ENCODE measurements at places on chromosomes 12 and 14. TPM values are rescaled to one million over a fixed set of nuclear protein-coding genes. Genes with fewer than 3 reads are reported as not detected.

DNA sequence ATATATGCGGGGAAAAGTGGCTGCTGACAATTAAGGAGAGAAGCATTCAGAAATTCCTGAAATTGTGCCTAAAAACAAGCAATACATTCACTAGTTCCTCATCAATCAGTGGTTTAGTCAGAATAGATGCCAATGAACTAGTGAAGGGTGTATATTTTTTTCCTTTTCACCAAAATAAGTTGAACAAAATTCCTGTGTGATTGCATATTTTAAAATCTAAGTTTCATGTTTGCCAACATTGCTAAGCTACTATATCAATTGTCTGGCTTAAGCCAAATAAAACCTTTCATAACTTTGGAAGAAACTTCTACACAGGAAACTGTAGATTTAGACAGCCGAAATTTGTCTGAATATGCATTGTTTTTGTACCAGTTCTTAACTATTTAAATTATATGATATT, 8.7 kb downstream of the PRKD1 start:
- DNase-seq, result no peak

DNA sequence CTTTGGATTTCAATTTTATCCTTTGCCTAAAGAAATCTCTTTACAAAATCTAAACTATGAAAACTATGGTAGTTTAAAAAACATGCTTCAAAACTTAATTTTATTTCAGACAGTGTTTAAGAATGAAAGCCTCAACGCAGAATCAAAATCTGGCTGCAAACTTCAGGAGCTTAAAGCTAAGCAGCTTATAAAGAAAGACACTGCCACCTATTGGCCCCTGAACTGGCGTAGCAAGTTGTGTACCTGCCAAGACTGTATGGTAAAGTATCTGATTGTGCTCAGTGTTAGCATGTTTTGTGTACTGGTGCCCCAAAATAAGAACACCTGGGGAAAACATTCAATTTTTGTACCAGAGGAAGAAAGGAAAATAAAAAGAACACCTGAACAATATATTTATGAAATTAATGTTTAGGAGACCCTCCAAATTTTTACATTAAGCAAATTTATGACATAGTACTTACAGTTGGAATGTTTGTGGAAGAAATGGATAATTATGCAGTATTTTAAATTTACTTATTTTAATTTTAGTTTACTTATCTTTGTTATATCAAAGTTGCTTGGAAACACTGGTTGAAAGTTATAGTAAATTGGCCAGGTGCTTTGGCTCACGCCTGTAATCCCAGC, 12.2 kb downstream of the UBR7 start:
- no peak for DNase-seq

DNA sequence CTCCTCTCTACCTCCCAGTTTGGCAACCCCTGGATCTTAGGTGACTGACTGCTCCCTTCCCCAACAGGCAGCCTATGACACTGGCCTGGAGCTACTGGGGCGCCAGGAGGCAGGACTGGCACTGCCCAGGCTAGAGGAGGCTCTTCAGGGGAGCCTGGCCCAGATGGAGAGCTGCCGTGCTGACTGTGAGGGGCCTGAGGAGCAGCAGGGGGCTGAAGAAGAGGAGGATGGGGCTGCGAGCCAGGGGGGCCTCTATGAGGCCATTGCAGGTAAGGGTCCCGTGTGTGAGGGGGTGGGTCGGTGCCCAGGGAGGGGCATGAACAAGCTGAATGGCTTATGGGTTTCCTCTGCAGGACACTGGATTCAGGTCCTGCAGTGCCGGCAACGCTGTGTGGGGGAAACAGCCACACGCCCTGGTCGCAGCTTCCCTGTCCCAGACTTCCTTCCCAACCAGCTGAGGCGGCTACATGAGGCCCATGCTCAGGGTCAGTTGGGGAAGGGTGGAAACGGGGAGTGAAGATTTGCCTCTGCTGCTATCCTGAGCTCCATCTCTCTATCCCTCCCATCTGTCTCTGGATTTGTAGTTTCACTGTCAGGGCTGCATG, 2.2 kb downstream of the P3H3 start:
- no peak for DNase-seq

DNA sequence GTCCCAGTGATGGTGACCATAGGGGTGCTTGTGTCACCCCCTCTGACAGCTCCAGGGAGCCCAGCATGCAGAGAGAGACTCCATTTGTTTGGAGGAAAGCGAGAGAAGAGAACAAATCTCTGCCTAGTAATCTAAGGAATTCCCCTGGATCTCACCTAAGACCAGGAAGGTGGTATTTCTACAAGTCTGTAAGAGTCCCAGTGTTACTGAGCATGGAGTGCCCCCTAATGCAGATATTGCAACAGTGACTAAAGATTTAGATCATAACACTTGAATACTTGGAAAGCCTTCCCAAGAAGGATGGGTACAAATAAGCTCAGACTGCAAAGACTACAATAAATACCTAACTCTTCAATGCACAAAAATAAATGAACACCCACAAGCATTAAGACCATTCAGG, 360.4 kb upstream of the GARIN6 start:
- no peak for DNase-seq

DNA sequence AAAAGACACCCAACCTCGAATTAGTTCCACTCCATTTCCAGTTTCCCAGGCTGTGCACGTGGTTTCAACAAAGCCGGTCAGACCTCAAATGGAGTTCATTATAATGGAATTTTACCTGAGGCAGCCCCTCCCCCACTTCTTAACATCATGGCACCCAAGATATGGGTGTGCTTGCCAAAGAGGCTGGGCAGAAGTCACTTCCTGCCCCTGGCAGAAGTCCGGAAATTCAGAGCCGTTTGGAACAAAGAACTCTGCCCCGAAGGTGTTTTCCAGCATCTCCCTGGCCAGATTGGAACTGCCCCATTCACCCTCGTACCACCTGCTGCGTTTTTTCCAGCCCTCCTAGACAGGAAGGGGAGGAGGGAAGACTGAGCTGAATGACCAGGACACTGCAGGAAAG, 8.2 kb downstream of the VDR start:
- peak; percentile 89 for DNase-seq

DNA sequence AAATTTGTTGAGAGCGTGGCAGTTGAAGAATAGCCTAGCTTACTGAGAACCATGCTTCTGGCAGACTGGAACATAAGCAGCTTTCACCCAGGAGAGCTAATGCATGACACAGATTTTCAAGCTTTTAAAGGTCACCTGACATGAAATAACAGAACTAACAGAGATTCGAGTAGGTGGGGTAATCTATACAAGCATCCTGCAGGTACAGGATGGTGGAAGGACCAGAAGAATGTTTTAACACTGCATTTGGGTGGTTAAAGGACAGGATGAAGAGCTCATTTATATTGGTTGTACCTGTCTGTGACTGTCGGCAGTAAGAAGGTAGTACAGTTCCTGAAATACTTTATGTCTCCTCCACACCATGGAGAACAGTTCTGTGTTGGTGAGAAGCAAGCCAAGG, 8.9 kb downstream of the PELI2 start:
- no peak for DNase-seq

DNA sequence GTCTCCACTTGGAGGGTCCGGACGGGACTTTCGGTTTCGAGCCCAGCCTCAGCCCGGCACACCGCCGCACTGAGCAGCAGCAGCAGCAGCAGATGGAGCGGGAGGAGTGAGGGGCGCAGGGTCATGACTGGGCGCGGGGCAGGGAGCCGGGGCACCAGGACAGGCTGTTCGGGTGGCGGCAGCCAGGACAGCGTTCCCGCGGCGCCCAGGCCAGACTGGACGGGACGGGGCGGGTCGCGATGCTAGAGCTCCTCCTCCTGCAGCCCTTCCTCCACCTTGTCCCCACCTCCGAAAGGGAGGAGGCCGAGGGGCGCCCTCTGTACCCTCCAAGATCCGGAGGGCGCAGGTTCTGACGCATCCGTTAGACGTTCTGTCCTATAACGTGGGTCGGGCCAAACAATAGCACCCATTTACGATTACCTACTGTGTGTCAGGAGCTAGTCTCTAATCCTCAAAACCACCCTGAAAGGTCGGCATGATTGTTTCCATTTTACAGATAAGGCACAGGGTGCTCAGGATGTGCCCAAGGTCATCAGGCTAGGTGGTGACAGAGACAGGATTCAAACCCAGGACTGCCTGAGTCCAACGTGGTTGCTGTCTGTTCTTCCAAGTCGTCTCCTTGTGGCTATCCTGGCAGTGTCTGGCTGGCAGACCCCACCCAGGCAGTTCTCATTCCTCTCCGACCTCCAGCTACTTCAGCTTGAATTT, at the start of gene FKBP11:
Gene FKBP11, minus strand, starts transcription at position 189 of the 708 bp plus-strand sequence. Its CDS starts 64 bp downstream, at position 125.
- DNase-seq, result no peak

GRCh38 chr14:64184103-64184729, 110.0 kb downstream of the ESR2 start:
- DNase-seq, result no peak

DNA sequence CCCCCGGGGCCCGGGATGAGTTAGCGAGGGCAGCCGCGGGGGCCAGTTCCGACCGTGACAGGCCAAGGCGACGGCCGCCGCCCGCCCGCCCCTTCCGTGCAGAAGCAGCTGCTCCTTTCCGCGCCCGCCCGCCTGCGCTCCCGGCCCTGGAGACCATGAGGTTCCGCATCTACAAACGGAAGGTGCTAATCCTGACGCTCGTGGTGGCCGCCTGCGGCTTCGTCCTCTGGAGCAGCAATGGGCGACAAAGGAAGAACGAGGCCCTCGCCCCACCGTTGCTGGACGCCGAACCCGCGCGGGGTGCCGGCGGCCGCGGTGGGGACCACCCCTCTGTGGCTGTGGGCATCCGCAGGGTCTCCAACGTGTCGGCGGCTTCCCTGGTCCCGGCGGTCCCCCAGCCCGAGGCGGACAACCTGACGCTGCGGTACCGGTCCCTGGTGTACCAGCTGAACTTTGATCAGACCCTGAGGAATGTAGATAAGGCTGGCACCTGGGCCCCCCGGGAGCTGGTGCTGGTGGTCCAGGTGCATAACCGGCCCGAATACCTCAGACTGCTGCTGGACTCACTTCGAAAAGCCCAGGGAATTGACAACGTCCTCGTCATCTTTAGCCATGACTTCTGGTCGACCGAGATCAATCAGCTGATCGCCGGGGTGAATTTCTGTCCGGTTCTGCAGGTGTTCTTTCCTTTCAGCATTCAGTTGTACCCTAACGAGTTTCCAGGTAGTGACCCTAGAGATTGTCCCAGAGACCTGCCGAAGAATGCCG, 699 bp downstream of the MGAT2 start:
- DNase-seq, result peak; percentile 46

DNA sequence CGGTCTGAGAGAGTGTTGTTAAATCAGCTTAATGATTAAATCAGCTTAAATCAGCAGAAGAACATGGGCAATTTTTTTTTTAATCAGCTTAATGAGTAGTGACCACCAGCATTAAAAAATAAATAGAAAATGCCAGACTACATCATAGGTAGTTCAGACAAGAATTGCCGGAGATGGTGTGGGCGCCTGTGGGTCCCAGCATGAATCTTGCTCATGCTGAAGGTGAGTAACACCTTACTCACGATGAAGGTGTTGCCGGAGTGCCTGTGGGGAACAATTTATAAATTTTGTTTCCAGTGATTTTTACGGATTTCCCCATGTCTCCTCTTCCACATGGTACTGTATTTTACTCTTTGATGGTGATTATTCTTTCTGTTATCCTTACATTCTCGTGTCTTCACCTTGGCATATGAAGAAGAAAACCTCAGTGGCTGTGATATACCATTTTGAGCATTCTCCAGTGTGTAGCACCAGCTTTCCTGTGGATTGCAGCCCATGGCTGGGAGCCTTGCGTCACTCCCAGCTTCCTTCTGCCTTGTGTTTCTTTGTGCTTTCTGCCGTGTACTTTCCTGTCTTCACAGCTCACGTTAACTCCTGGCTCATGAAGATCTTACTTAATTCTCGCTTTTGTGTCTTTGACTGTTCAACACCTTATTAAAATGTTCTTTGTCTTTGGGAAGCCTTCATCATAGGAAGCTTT, 4.7 kb downstream of the TDRD9 start:
- DNase-seq, result no peak

DNA sequence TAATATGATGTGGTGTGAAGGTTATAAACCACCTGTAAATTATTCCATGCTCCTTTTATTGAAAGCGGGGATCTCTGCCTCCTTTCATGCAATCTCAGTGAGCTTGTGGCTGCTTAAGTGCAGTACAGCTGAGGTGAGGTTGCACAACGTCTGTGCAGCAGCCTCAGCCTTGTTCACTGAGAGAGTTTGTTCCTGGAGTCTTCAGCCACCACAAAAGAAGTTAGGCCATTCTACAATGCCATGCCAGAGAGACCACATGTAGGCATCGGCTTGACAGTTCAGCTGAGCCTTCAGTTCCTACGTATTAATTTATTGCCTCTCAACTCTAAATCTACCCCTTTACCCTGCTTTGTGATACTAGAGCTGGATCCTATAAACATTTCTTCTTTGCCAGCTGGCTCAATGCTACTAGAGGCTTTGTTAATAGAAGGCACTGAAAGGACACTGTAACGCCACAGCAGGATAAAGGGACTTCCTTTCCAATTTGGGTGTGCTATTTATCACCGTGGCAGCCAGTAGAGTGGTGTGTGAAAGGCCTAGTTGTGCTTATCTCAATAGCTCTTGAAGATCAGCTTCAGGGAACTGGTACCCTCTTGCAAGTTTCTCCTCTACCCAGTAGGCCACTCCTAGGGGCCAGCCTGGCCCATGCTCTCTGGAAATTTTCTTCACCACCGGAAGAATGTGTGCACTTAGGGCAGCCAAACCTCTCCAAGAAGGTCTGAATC, 337.7 kb downstream of the IPO8 start:
- no peak for DNase-seq

DNA sequence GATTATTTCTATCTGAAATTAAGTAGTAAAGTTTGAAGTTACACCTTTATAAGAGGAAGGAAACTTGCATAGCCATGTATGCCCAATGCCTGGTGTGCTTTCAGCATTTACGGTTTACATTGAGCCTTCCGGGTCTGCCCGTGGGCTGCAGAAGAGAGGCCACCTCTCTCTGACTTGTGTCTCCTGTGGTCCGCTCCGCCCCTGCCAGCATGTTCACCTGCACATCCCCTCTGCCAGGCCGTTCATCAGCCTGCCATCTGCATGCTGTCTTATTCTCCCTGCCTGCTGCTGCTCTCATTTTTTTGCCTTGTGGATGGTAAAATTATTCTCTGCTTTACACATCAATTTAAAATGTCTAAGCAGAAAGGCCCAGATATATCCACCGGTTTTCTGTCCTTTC, 41.5 kb upstream of the DYNC1H1 start:
- DNase-seq, result no peak

DNA sequence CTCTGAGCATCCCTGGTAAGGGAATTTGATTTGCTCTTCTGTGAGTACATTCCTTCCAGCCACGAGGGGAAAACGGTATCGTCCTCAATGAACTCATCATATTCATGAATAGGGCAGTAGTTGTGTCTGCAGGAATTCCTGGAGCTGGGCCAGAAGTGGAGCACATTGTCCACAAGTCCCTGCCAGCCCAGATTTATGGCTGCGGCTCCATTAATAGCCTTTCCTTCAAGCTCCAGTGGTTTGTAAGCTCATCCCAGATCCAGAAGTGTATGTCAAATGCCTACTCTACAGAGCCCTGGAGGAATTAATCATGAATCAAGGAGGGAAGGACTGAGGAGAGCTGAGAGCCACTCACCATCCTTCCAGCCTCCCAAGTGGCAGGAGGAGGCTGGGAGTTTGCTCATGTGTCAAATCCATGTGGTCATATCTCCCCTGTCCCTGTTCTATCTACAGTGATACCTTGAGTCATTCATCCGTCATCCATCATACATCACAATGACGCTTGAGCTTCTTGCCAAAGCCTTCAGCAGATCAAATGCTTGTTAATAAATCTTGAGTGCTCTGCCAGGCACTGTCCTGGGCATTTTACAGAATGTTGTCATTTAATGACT, 65.5 kb downstream of the SVOP start:
- no peak for DNase-seq

AVPR1A gene
- total RNA-seq, result not detected

TAPBPL gene
- total RNA-seq, result 26.0 TPM

WNT1 gene
- total RNA-seq, result not detected

BBOF1 gene
- total RNA-seq, result 6.8 TPM

GUCY2C gene
- not detected for total RNA-seq

LRRIQ1 gene
- 4.2 TPM for total RNA-seq

PLCZ1 gene
- not detected for total RNA-seq

All from PC-9 (cell line).